Activated CD4-positive, alpha-beta memory T cell treated with anti-CD3 and anti-CD28 coated beads, Interleukin-2, amount 10 ng/mL, durations not matched to agents 7 days and 5 days (primary cell): ENCODE measurements at places on chromosomes 7 and 10. TPM values are rescaled to one million over a fixed set of nuclear protein-coding genes. Genes with fewer than 3 reads are reported as not detected.

CYP3A4 gene
- total RNA-seq = not detected

CPA2 gene
- not detected for total RNA-seq

HTR7 gene
- not detected for total RNA-seq

SPDYE5 gene
- total RNA-seq = not detected

ZNF37A gene
- total RNA-seq = 17.9 TPM

MAGI2 gene
- total RNA-seq = 0.13 TPM

DNA sequence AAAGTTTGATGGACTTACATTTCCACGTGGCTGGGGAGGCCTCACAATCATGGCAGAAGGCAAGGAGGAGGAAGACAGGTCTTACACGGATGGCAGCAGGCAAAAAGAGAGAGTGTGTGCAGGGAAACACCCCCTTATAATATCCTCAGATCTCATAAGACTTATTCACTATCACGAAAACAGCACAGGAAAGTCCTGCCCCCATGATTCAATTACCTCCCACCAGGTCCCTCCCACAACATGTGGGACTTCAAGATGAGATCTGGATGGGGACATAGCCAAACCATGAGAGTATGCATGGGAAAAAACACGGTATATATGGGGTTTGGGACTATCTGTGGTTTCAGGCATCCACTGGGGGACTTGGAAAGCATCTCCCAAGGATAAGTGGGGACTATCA lies 78.0 kb downstream of the PLXNA4 start:
- no peak for DNase-seq

- DNase-seq = no peak
Observed at GRCh38 chr10:64765498-64765897, 1244.3 kb downstream of the REEP3 start.

- no peak for DNase-seq
Observed at GRCh38 chr10:66455304-66455703, 470.5 kb upstream of the LRRTM3 start.

GRCh38 chr10:100020142-100020885 lies 10.6 kb upstream of the DNMBP start:
- DNase-seq = peak; percentile 22

DNA sequence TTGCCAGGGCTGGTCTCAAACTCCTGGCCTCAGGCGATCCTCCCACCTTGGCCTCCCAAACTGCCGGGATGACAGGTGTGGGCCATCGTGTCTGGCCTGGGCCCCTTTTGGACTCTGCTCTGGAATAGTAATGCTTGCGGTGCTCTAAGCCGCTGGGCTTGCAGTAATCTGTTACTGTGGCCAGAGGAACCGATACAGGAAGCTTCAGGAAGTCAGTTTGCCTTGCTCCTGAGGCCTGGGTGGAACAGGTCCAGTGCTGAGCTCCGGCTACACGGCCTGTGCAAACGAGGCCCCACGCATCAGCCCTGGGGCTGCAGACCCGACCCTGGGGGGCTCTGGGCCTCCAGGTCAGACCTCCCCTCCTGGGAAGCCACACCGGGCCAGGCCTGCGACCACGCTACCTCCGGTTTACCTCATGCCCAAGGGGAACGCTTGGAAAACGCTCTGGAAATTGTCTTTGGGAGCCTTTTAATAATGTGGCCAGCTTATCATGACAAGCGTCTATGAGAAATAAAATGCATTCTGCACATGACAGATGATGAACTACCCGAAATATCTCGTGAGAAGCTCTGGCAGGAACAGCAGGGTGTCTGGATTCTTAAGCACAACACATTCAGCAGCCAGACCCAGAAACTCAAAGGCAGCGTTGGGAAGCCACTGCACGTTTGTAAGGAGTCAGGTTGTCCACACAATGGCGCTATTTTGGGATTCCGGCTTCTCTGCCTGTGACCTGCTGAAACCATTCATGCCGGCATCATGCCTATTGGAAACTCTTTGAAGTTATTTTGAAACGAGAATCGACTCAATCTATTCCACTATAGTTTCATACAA lies 10.1 kb upstream of the ADAP1 start:
- no peak for DNase-seq

DNA sequence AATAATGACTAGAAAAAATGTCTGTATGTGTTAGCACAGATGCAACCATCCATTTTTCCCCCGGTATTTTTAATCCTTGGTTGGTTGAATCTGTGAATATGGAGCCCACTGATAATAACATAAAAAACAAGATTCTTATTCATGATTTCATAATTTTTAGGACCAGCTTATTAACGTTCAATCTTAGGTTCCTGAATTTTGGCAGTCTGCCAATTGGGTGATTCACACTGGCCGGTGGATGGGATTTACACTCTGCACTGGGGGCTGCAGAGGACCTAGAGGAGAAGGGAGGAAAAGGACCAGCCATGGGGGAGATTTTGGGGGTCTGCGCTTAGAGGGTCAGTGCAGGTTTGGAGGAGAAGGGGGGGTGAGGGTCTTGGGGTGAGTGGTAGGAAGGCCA lies 327.9 kb downstream of the ACTR3B start:
- no peak for DNase-seq

DNA sequence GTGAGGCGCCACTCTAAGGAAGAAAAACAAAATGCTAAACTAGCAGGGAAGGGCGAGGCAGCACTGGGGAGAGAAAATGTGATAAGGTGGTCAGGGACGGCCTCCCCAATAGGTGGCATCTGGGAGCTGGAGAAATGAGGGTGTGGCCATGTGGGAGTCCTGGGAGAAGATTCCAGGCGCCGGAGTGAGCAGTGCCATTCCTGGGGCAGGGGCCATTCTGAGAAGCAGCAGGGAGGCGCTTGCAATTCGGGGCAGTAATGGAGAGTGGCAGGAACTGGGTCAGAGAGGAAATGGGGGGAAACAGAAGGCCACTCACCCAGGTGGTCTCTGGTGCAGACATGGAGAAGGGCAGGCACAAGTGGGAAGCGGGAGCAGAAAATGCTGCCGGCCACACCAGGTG lies 61.8 kb upstream of the LRRC18 start:
- DNase-seq = no peak

GRCh38 chr10:114631666-114632417 lies 26.2 kb downstream of the ABLIM1 start:
- DNase-seq = peak; percentile 25

DNA sequence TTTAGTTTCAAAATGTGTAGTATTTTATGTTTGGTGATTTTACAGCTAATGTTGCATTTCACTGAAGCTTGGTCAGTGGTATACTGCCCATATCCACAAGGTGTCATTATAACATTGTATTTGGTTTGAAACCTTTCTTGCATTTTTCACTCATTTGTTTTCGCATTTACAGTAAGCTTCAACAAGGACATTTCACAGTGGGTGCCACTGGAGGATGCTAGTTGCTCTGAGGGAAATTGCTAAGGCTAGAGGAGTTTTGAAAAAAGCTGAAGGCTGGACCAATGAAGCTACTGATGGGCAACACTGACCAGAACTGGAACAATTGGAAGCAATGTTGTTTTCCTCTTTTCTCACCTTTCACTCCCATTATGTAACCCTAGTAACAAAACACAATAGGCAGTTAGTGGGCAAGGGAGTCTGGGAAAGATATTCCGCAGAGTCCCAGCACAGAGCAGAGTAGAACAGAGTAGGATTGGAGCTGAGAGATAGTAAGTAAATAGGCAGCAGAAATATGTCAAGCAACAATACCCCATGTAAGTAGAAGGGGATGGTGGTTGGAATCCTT lies 23.6 kb upstream of the SRI start:
- no peak for DNase-seq

- DNase-seq = no peak
Observed at GRCh38 chr10:43075612-43076003, 1.3 kb upstream of the RET start.

DNA sequence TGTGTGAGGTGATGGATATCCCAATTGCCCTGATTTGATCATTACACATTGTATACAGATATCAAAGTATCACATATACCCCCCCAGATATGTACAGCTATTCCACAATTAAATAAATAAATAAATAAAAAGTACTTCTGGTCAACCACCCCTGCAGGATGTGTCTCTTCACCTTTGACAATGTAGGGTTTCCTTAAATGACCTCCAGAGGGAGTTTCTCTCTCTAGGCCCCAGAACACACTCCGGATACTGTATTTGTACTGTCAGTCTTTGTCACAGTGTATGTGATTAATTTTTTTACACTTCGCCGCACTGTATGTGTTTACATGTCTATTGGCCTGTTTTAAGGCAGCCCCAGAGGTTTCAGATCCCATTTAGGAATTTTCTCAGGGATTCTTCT lies 123.6 kb downstream of the ADCYAP1R1 start:
- DNase-seq = no peak

- no peak for DNase-seq
Observed at GRCh38 chr7:108771853-108772252, 202.2 kb downstream of the DNAJB9 start.
